Mononuclear cell (primary cell): ENCODE measurements at places on chromosomes 4 and X. TPM values are rescaled to one million over a fixed set of nuclear protein-coding genes. Genes with fewer than 3 reads are reported as not detected.

KIAA1210 gene
- total RNA-seq = not detected

ZAR1 gene
- not detected for total RNA-seq

XAGE5 gene
- not detected for total RNA-seq

SSX7 gene
- not detected for total RNA-seq

SPANXC gene
- total RNA-seq = not detected

SOX3 gene
- not detected for total RNA-seq

ERCC6L gene
- 1.6 TPM for total RNA-seq

USP26 gene
- not detected for total RNA-seq

TEX13B gene
- not detected for total RNA-seq

MAGEE1 gene
- total RNA-seq = 6.4 TPM

GIMD1 gene
- not detected for total RNA-seq

F11 gene
- total RNA-seq = not detected

FGF5 gene
- total RNA-seq = not detected

ASMT gene
- 0.73 TPM for total RNA-seq

MAGEB1 gene
- total RNA-seq = not detected

MCF2 gene
- total RNA-seq = 1.4 TPM

MID2 gene
- total RNA-seq = 17.6 TPM

AKAP4 gene
- total RNA-seq = not detected

GRK4 gene
- total RNA-seq = 1.7 TPM

SULT1B1 gene
- total RNA-seq = 8.1 TPM

SHROOM3 gene
- total RNA-seq = 0.42 TPM

ART3 gene
- not detected for total RNA-seq

EREG gene
- 240 TPM for total RNA-seq

ASB9 gene
- 1.3 TPM for total RNA-seq

ENPEP gene
- total RNA-seq = 0.73 TPM

WAS gene
- 64.3 TPM for total RNA-seq

MAGED2 gene
- total RNA-seq = 31.1 TPM

MEPE gene
- total RNA-seq = 0.21 TPM

VCX gene
- total RNA-seq = not detected

PRR32 gene
- total RNA-seq = not detected
